Stimulated activated CD8-positive, alpha-beta memory T cell treated with anti-CD3 and anti-CD28 coated beads, Interleukin-2, amount 100 ng/mL, for 1 hour (primary cell): ENCODE measurements at places on chromosomes 1 and 21.

- no peak for DNase-seq
Observed at GRCh38 chr1:22275626-22276395, 132.9 kb upstream of the WNT4 start.

GRCh38 chr1:88697503-88697902 lies 13.4 kb downstream of the PKN2 start:
- DNase-seq = no peak

- no peak for DNase-seq
Observed at GRCh38 chr1:38585971-38586370, 273.6 kb downstream of the RRAGC start.

- no peak for DNase-seq
Observed at GRCh38 chr1:66679140-66679539, 73.1 kb upstream of the DYNLT5 start.

GRCh38 chr1:41497461-41498030 lies 13.1 kb upstream of the EDN2 start:
- no peak for DNase-seq
